ENCODE measurements at places on chromosomes 7 and 10.

DNA sequence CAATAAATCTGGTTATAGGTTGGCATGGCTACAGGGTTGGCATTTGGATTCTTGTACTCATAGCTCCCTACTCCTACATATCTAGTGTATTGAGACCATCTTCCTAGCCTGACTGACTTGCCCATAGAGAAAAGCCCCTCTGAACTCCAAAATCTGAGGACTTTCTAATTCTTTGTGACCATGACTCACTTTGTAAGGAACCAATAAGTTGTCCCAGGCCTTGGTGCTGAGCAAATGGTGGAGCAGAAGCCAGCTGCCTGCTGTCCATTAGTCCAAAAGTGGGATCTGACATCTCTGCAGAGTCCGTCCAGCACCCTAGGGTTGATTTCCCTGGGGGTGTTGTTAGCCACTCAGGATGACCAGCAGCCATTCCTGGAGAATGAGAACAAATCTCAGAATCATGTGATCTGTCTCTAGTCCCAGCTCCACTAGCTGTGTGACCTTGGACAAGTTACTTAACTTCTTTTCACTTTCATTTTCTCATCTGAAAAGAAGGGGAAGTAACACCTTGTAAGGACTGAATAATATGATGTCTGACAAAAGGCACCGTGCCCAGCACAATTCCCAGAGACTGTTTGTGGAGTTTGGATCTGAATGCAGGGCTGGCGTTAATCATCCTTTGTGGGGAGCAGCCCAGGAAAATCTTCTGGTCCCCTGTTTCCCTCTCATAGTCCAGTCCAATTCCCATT lies 44.1 kb downstream of the MTURN start:
- DNase-seq: no peak

DNA sequence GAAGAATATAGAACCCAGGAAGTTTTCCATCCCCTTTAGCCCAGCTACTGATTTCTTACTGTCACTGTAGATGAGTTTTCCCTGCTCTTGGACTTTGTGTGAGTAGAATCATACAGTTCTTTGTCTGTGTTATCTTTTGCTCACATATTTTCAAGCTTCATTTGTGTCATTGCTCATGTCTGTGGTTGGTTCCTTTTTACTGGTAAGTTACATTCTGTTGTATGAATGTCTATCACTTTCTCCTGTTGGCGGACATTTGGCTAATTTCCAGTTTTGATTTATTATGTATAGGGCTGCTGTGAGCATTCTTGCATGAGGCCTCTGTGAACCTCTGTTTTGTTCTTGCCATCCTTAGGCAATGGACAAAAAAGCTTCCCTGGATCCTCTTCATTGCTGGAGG lies 5.3 kb downstream of the GLRX3 start:
- DNase-seq: no peak

DNA sequence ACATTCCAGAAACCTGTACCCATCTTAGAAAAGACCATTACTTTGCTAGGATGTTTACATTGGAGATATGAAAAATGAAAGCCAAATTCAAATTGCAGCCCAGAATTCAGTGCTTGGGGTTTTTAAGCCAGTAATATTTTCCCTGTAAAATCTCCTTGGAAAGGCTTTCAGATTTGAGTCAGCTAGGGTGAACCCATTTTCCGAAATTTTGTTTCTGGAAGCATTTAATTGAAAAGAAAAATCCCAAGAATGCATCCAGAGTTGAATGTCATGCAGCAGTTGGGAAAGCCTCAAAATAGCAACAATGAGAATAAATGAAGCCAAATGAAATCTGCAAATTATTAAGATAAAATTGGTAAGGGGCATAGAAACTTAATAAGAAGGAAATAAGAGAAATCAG lies 106.4 kb downstream of the BMPER start:
- DNase-seq: no peak

DNA sequence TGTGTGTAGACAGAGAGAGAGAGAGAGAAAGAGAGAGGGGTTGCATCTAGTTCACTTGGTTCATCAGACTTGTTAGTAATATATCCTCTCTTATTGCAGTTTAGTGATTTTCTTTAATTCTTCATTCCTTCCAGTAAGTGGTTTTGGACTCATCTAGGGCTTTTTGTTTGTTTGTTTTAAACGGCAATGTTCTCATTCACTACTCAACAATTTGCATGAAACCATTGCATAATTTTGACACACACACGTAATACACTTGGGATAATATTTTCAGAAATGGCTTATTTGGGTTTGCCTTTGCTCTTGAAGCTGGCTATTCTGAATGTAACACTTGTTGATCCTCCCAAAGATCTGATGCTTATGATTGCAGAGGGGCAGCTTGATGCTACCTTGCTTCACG lies 16.4 kb upstream of the ZNF32 start:
- no peak for DNase-seq

DNA sequence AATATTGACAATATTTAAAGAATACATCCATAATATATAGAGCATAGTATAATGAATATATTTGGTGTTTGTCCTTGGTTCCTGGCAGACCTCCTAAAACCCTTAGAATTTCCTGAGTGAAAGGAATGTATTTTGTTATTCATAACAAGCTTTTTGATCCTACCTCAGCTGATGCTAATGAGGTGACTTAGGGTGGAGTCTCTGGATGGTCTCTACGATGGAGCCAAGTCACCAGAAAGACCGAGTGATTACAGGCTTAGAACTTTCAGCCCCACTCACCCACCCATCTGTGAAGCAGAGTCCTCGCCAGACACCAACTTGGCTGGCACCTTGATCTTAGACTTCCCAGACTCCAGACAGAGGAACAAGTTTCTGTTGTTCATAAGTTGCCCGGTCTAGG lies 35.9 kb downstream of the UPF2 start:
- DNase-seq: no peak

- peak; percentile 41 for DNase-seq
Measured at GRCh38 chr10:112335111-112335867, 38.6 kb upstream of the ACSL5 start.

DNA sequence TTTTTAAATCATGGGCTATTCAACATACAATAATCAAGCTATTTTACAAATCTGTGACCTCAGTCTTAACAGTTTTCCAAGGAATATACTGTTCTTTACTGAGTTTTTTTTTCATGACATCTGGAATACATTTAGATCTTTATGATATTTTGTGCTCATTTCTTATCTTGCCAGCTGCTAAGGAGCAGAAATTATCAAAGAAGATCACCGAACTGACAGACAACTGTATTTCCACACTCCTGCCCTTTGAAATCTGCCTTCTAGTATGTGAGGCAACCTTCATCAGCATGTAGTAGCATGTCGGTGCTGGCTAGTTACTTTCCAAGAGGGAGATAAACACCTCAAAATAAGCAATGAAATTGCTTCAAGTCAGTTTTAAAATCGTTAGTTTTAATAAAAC lies 66.4 kb downstream of the NHLRC2 start:
- DNase-seq: no peak

DNA sequence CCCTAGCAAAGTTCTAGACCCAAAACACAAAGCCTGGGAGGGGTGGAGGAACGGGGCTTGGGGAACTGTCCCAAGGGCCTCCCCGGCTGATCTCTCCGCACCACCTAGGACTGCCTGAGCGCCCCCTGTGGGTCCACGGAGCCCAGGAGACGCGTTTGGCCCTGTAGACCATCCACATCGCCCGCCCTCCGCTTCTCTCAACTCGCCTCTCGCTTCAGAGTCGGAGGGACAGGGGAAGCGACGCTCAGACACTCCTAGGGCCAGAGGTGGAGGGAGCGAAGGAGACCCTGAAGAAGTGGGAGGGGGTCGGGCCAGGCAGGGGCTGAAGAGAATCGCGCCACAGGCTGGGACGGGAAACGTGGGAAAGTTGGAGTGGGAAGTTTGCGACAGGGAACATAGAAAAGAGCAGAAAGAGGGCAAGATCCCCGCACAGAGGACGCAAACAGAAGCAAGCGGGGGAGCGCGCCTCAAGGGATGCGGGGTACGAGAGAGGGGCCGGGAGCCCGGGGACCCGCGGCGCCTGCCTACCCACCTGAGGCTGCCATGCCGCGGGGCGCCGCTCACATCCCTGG lies 378 bp downstream of the PIK3AP1 start:
- peak; percentile 75 for DNase-seq

Measured in DMS53 (cell line).